ENCODE measurements at places on chromosomes 3 and 15. TPM values are rescaled to one million over a fixed set of nuclear protein-coding genes. Genes with fewer than 3 reads are reported as not detected.

Gene GRK7
- total RNA-seq, result not detected

Gene CCDC191
- 1.7 TPM for total RNA-seq

Gene OR4F15
- not detected for total RNA-seq

Gene CAND2
- 1.6 TPM for total RNA-seq

Gene ZDHHC23
- total RNA-seq, result 3.3 TPM

Gene COL6A5
- total RNA-seq, result not detected

Gene WDR93
- not detected for total RNA-seq

Gene PLA2G4B
- 3.1 TPM for total RNA-seq

Gene CPB1
- 4.8 TPM for total RNA-seq

Gene SATB1
- 0.72 TPM for total RNA-seq

- no peaks in the 10 kb centered on the region for H3K36me3 ChIP-seq
- no peak overlapping the region for H3K4me3 ChIP-seq
- H3K27me3 ChIP-seq, result no peaks in the 10 kb centered on the region
- H3K4me1 ChIP-seq, result no peaks in the 10 kb centered on the region
- DNase-seq, result no peak
- no peak overlapping the region for H3K27ac ChIP-seq
Observed at GRCh38 chr3:116097226-116097625, 348.1 kb downstream of the LSAMP start.

- no peaks in the 10 kb centered on the region for H3K4me1 ChIP-seq
- no peak overlapping the region for H3K27ac ChIP-seq
- H3K27me3 ChIP-seq, result no peaks in the 10 kb centered on the region
- no peaks in the 10 kb centered on the region for H3K36me3 ChIP-seq
- no peak for DNase-seq
- no peak overlapping the region for H3K4me3 ChIP-seq
Observed at GRCh38 chr15:50166216-50166615, 15.8 kb upstream of the SLC27A2 start.

DNA sequence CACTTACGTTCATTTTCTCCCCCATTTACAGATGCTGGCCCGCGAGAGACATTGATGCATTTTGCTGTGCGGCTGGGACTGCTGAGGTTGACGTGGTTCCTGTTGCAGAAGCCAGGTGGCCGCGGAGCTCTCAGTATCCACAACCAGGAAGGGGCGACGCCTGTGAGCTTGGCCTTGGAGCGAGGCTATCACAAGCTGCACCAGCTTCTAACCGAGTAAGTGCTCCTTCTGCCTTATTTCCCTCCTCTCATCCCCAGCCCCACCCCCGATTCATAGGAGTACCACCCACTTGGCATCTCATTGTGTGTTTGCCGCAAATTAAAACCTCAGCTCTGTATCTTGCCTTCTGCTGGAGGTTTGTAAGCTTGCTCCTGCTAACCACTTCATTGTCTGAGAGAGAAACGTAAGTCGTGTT lies 163.3 kb downstream of the AKAP13 start:
- H3K36me3 ChIP-seq, result no peaks in the 10 kb centered on the region
- peaks cover 39% of the 10 kb centered on the region for H3K4me1 ChIP-seq
- no peak for DNase-seq
- no peak overlapping the region for H3K27ac ChIP-seq
- no peak overlapping the region for H3K4me3 ChIP-seq

GRCh38 chr3:113698956-113699355 lies 2.5 kb upstream of the USF3 start:
- no peak for DNase-seq
- H3K36me3 ChIP-seq, result no peaks in the 10 kb centered on the region
- peak overlapping the region; percentile 43 for H3K4me3 ChIP-seq
- H3K27ac ChIP-seq, result no peak overlapping the region
- no peaks in the 10 kb centered on the region for H3K27me3 ChIP-seq
- H3K4me1 ChIP-seq, result peaks cover 8% of the 10 kb centered on the region

DNA sequence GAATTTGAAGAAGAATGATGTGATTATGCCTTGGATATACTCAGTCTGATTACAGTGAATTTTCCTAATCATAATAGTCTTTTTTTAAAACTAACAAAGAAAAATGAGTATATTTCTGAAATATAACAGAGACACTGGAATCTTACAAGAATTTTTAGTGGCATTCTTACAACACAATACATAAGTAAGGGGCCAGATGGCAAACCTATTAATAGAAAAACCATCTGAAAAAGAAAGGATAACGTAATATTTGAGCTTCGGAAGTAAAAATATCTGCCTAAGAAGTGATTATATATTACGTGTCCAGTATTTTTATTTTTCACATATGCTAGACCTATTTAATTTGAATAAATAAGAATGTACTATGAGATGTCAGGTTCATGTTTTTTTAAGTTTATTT lies 452.8 kb downstream of the NAALADL2 start:
- no peak overlapping the region for H3K4me3 ChIP-seq
- DNase-seq, result no peak
- H3K27me3 ChIP-seq, result no peaks in the 10 kb centered on the region
- H3K27ac ChIP-seq, result no peak overlapping the region
- H3K36me3 ChIP-seq, result no peaks in the 10 kb centered on the region

- H3K27me3 ChIP-seq, result no peaks in the 10 kb centered on the region
- no peaks in the 10 kb centered on the region for H3K4me1 ChIP-seq
- no peaks in the 10 kb centered on the region for H3K36me3 ChIP-seq
Observed at GRCh38 chr3:28980631-28981030, 300.2 kb upstream of the RBMS3 start.

DNA sequence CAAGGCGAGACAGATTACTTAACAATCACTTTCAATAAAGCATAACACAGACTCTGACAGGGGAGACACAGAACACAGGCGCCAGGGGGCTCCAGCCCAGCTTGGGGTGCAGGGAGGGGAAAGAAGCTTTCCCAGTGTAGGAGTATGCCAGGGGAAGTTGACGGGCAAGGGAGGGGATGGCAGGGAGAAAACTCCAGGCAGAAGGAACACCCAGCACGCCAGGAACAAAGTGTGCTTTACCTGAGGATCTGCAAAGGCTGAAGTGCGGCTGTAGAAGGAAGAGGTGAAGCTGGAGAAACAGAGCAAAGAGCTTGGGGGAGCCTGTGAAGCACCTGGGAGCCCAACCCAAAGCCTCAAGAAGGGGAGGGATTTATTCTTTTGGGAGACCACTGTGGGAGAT lies 12.1 kb downstream of the RGMA start:
- no peak for DNase-seq
- peaks cover 8% of the 10 kb centered on the region for H3K27me3 ChIP-seq
- no peak overlapping the region for H3K4me3 ChIP-seq
- no peaks in the 10 kb centered on the region for H3K36me3 ChIP-seq

- no peak for DNase-seq
- H3K4me3 ChIP-seq, result peak overlapping the region; percentile 10
- H3K27ac ChIP-seq, result peak overlapping the region; percentile 70
- H3K27me3 ChIP-seq, result no peaks in the 10 kb centered on the region
Observed at GRCh38 chr15:31367021-31367729, 40.5 kb downstream of the KLF13 start.

GRCh38 chr3:53519065-53519709 lies 24.8 kb downstream of the CACNA1D start:
- H3K36me3 ChIP-seq, result no peaks in the 10 kb centered on the region
- H3K4me1 ChIP-seq, result no peaks in the 10 kb centered on the region
- no peak for DNase-seq
- no peaks in the 10 kb centered on the region for H3K27me3 ChIP-seq
- H3K27ac ChIP-seq, result no peak overlapping the region

DNA sequence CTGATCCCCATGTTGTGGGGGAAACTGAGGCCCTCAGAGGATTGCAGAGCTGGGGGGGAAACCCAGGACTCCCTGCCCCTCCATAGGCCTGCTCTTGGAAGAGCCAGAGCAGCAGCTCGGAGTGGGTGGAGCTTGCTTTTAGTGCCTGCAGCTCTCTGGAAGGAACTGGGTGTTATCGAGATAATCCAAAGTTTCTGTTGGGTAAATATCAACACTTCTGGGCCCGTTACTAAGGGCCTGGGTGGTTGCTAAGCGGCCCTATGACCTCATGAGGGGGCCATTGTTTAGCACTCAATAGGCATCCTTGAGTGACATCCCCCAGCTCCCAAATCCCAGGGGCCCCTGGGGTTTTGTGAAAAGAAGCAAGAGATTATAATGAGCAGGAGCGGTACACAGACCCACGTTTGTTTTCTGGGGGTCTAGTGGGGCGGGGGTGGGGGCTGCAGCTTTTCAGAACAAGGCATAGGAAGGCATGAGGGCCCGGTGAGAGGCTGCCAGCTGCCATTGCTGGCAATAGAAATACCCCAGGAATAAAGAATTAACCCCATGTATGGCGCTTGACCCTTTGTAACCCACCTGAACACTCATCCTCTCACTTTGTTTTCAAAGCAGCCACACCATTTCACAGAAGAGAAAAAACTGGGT lies 48.3 kb upstream of the ATP2B2 start:
- no peaks in the 10 kb centered on the region for H3K36me3 ChIP-seq
- no peak overlapping the region for H3K4me3 ChIP-seq
- DNase-seq, result no peak
- no peak overlapping the region for H3K27ac ChIP-seq
- H3K4me1 ChIP-seq, result no peaks in the 10 kb centered on the region
- no peaks in the 10 kb centered on the region for H3K27me3 ChIP-seq

GRCh38 chr3:129829640-129830039 lies 63.9 kb downstream of the TMCC1 start:
- no peak overlapping the region for H3K27ac ChIP-seq
- no peaks in the 10 kb centered on the region for H3K27me3 ChIP-seq
- H3K4me3 ChIP-seq, result no peak overlapping the region
- no peaks in the 10 kb centered on the region for H3K36me3 ChIP-seq
- H3K4me1 ChIP-seq, result peaks cover 10% of the 10 kb centered on the region

- no peaks in the 10 kb centered on the region for H3K27me3 ChIP-seq
- H3K4me3 ChIP-seq, result no peak overlapping the region
- H3K4me1 ChIP-seq, result no peaks in the 10 kb centered on the region
- H3K27ac ChIP-seq, result no peak overlapping the region
- no peaks in the 10 kb centered on the region for H3K36me3 ChIP-seq
- DNase-seq, result no peak
Observed at GRCh38 chr3:167913219-167913835, 177.8 kb downstream of the SERPINI1 start.

DNA sequence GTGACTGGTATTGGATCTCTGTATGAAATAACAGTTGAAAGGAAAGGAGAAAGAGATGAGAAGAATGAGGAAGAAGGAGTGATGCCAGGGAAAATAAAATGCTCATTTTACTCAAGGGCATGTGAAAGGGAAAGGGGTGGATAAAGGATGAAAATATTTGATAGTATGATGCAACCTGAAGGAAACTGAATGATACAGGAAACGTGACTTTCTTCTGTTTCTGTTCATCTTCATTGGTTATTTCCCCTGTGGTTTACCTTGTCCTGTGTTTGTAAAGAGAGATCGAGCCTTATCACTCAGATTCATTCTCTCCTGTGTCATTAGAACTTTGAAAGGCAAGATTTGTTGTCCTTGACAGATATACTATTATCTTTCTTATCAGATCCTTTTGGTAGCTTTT lies 243.6 kb upstream of the SLITRK3 start:
- H3K27ac ChIP-seq, result peak overlapping the region; percentile 61
- no peaks in the 10 kb centered on the region for H3K4me1 ChIP-seq
- no peaks in the 10 kb centered on the region for H3K27me3 ChIP-seq
- peak; percentile 7 for DNase-seq
- H3K36me3 ChIP-seq, result no peaks in the 10 kb centered on the region
- no peak overlapping the region for H3K4me3 ChIP-seq

DNA sequence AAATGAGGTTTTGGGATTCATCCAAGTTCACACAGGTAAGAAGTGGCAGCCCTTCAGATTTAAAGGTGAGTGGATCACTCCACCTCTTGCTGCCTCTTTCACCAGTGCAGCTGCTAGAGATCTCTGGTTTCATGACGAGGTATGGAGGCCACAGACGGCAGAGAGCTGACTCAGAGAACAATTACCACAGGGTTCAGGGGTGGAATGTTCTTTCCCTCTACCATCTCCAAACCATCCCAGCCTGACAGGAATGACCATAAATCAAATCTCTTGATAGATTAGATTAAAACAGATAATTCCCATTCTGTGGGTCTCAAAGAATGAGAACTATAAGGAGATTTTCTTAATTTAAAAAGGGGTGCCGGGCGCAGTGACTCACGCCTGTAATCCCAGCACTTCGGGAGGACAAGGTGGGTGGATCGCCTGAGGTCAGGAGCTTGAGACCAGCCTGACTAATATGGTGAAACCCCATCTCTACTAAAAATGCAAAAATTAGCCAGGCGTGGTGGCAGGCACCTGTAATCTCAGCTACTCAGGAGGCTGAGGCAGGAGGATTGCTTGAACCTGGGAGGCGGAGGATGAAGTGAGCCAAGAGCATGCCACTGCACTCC lies 174.2 kb upstream of the ATP11B start:
- no peaks in the 10 kb centered on the region for H3K4me1 ChIP-seq
- no peaks in the 10 kb centered on the region for H3K27me3 ChIP-seq
- no peak for DNase-seq
- no peak overlapping the region for H3K4me3 ChIP-seq
- H3K36me3 ChIP-seq, result no peaks in the 10 kb centered on the region

DNA sequence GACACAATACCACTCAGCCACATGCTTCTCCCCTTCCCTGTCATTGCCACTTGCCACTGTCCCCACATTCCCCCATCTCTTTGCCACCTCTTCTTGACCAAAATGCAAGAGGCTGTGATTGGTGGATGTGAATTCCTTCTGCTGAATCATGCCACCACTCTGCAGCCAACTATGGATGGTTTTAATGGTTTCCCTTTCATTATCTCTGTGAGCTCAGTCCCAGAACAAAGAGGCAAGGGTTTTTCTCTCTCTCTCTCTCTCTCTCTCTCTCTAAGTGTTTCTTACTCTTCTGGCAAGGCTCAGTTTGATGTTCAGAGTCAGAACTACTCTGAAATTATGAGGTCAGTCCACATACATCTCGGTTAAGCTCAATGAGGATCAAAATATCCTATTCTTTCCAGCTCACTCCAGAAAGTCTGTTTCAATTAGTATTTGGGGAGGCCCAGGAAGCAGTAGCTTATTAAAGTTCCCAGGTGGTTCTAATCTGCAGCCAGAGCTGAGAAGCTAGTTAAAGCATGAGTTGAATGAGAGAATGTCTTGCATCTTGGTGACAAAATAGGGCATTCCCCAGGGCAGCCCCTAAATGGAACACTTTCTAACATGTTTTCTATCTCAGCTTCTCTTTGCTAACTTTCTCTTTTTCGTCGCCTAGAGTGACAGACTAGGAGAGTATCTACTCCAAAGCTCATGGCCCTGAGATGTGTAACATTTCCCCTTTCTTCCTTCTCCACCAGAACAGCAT lies 8.5 kb upstream of the ILDR1 start:
- DNase-seq, result peak; percentile 74

- peaks cover 39% of the 10 kb centered on the region for H3K4me1 ChIP-seq
- no peaks in the 10 kb centered on the region for H3K27me3 ChIP-seq
- H3K27ac ChIP-seq, result no peak overlapping the region
- H3K36me3 ChIP-seq, result no peaks in the 10 kb centered on the region
- no peak overlapping the region for H3K4me3 ChIP-seq
Observed at GRCh38 chr3:41521010-41521655, 321.8 kb downstream of the CTNNB1 start.

DNA sequence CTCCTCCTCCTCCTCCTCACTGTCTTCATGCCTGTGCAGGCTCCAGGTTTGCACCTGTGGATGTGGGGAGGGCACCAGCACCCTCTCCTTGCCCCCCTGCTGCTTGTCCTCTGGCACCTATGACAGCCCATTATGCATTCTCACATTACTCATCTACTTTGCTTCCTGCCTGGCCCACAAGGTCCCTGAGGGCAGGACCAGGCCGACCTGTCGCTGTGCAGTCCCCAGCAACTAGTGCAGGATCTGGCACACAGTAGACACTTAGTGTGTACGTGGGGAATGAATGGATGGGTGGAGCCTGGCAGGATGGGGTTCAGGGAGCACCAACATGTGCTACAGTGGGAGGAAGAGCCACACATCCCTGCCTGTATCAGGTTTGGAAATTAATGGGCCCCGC lies 58.3 kb upstream of the TMEM115 start:
- DNase-seq, result no peak
- no peak overlapping the region for H3K4me3 ChIP-seq
- H3K27me3 ChIP-seq, result peaks cover 1% of the 10 kb centered on the region

GRCh38 chr15:40410476-40410875 lies 4.9 kb downstream of the IVD start:
- H3K36me3 ChIP-seq, result peaks cover 24% of the 10 kb centered on the region
- no peaks in the 10 kb centered on the region for H3K27me3 ChIP-seq
- no peak overlapping the region for H3K4me3 ChIP-seq
- DNase-seq, result no peak
- peaks cover 29% of the 10 kb centered on the region for H3K4me1 ChIP-seq
